ENCODE measurements at places on chromosomes 13 and 19.

DNA sequence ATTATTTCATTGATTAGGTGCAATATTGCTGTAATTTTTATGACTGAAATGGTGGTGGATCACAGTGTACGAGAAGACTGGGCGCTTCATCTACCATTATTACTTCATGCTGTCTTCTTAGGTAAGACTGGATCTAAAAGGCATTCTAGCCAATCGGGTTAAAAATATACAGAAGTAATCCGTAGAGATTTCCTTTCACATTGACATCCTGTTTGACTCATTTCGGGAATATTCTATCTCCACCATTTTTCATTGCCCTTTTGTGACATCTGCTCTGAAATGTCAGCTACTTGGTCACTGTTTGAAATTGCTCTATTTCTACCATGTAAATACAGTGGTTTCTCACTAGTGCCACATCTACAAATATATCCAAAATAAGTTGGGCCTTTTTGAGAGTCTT lies 90.2 kb downstream of the ZAR1L start:
- DNase-seq = no peak

DNA sequence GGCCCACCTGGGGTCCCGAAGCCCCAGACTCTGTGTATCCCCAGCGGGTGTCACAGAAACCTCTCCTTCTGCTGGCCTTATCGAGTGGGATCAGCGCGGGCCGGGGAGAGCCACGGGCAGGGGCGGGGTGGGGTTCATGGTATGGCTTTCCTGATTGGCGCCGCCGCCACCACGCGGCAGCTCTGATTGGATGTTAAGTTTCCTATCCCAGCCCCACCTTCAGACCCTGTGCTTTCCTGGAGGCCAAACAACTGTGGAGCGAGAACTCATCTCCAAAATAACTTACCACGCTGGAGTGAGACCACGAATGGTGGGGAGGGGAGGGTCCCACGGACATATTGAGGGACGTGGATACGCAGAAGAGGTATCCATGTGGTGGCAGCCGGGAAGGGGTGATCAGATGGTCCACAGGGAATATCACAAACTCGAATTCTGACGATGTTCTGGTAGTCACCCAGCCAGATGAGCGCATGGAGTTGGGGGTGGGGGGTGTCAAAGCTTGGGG lies 1.0 kb upstream of the ICAM5 start:
- DNase-seq = no peak

GRCh38 chr19:16198370-16198651 lies 600 bp downstream of the AP1M1 start:
- no peak for DNase-seq

- DNase-seq = no peak
Observed at GRCh38 chr19:437041-437440, 23.8 kb downstream of the SHC2 start.

- DNase-seq = no peak
Observed at GRCh38 chr13:27969082-27969865, at the start of gene CDX2. Gene CDX2, minus strand, starts transcription at chr13:27969315. Its CDS starts 309 bp downstream, at chr13:27969006.
